ENCODE measurements at places on chromosomes 16 and 17.

DNA sequence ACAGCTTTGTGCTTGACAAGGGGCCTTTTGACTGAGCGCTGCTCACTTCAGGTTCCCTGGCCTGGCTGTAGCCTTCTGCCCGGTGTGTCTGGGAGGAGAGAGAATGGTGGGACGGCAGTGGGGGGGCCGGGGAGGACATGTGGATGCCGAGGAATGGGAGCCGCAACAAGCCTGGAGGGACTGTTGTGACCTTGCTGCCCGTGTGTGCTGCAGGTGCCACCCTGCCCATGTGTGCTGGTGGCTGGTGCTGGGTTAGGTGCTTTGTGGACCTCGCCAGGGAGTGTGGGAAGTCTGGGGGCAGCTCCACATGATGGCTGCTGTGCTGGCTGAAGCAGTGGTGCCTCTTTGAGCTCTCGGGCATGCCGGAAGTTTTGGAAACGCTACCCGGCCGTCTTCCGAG, 132.1 kb downstream of the LAT start:
- DNase-seq = no peak

DNA sequence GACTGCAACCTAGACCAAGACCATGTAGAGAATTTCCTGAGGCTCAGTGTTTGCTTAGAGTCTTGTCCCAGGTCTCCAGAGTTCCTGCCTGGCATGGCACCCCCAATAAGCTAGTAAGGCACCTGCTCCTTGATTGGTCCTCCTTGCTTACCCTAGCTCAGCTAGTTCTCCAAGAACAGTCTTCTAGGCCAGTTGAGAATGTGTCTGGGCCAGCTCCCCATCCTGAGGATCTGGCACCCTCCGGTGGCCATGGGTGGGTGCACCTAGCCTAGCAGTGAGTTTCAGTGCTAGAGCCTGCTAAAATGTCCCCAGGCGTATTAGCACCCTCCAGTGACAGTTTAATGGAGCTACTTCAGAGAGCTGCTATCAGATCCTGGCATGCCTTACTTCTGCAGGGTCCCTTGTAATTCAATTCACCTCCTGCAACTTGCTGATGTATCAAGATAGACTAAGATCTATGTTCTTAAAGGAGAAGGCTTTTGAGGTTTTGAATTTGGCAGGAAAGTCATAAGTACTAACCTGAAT, 44.4 kb upstream of the MED13 start:
- no peak for DNase-seq

DNA sequence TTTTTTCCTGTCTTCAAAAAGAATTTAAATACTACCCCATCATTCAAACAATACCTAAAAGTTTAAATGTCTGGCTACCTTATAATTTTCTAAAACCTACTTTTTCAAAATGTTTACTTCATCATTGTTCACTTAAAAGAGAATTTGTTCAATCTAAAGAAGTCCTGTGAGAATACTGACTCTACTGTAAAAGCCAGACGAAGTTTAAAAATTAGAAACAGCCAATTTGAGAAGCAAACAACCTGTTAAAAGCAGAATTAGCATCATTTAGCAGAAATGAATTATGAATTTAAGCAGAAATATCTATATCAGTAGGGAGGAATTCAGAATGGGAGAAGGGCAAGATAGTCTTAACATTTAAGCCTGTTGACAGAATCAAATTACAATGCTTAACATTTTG, 2.1 kb downstream of the SKA2 start:
- DNase-seq = no peak

DNA sequence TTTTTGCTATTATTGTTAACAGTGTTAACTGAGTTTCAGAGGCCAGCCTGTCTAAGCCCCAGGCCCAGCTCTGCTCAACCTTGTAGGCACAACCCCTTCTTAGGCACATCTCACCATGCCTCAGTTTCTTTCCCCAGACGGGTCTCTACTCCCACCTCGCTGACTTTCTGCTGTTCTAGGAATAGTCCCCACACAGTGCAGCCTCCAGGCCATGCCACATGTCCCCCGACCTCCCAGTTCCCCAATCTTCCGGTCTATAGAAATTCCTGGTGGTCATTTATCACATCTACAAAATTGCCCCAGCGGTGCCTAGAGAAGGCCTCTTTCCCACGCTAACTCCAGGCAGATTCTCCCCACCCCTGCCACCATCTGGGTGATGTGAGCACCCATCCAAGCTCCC, 34.8 kb downstream of the ADGRG5 start:
- DNase-seq = no peak

DNA sequence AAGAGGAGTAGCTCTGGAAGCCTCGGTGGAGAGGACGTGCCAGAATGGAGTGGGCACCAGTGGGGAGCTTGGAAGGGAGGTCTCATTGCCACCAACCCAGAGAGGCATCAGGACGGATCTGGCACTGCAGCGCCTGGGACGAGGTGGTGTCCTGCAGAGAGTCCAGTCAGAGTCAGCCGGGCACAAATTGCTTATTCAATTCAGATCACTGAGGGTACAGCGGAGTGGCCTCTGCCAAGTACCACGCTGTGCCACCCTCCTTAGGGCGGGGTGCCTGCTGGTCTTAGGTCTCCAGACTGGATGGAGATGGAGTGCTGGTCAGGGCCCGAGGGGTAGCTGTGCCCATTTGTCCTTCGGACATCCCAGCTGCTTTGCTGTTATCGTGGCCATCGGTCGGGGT, 18.9 kb upstream of the SPPL2C start:
- DNase-seq = no peak

DNA sequence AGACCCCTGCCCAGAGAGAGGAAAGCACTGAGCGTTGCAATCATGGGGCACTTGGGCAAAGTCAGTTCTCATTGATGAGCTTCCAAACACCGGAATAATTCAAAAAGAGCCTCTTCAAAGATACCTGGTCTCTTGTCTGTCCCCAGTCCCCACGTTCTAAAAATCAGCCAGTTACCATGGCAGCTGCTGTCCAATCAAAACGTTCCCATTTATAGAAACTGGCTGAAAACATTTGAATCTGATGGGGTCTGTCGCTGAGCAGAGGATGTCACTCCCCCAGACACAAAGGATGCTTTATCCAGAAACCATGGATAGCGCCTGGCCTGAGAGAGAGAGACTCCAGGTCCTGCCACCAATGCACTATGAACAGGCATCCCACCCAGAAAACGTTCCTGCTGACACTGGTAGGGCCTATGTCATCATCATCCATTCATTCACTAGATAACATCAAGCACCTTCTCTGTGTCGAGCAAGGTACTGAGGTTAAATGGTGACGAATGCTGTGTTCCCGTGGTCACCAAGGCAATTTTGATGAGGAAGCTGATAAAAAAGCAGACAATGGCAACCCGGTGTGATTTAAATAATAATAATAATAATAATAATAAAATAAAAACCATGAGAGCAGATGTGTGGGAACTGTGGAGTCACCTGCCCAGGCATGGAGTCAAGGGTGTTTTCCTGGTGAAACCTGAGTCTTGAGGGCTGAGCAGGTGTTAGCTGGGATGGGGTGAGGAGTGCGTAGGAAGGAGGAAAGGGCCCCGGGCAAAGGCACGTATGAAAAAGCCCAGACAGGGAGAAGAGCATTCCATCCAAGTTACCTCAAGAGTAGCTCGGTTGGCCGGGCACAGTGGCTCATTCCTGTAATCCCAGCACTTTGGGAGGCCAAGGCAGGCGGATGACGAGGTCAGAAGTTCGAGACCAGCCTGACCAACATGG, 19.0 kb upstream of the CALB2 start:
- DNase-seq = no peak

DNA sequence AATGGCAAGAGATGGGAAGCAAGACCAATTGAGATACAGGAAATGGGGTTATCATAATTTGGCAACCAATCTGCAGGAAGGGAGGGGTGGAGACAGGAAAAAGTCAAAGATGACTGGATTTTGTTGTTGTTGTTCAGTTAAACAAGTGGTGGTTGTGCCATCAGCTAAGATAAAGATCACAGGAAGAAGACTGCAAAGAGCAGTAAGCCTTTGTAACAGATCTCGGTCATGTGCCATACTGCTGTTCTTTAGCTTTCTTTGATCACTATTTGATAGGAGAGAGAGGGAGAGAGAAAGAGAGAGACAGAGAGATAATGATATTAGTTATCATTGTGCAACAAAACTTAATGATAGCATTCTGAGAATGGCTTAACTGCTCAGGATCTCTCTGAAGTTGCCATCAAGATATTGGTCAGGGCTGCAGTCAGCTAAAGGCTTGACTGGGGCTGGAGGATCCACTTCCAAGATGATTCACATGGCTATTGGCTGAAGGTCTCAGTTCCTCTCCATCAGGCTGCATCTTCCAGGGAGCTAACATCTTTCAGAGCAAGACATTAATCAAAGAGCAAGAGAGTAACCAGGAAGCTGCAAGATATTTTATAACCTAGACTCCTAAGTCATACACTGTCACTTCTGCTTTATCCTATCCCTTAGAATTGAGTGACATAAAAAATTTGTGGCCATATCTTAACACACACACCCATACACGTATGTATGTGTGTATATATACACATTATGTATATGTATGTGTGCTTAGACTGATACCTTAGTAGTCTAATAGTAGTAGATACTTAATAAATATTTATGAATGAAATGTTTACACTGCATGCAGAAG, 405.0 kb downstream of the SHISA9 start:
- DNase-seq = no peak

DNA sequence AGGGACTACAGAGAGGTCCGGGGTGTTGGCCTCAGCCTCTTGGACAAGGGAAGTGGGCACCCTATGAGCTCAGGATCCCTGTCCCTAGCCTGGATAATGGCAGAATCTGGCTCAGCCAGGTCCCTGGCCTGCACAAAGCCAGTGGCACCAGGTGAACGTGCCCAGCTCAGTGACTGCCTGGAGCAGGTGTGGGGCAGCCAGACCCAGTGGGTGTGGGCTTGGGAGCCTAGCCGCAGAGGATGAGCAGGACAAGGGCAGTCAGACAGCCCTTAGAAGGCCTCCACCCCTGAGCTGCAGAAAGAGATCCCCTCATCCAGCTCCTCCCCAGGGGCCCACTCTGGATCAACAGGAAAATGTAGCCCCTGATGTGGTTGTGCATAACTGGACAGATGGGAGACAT, 585.3 kb downstream of the KCNJ18 start:
- no peak for DNase-seq

DNA sequence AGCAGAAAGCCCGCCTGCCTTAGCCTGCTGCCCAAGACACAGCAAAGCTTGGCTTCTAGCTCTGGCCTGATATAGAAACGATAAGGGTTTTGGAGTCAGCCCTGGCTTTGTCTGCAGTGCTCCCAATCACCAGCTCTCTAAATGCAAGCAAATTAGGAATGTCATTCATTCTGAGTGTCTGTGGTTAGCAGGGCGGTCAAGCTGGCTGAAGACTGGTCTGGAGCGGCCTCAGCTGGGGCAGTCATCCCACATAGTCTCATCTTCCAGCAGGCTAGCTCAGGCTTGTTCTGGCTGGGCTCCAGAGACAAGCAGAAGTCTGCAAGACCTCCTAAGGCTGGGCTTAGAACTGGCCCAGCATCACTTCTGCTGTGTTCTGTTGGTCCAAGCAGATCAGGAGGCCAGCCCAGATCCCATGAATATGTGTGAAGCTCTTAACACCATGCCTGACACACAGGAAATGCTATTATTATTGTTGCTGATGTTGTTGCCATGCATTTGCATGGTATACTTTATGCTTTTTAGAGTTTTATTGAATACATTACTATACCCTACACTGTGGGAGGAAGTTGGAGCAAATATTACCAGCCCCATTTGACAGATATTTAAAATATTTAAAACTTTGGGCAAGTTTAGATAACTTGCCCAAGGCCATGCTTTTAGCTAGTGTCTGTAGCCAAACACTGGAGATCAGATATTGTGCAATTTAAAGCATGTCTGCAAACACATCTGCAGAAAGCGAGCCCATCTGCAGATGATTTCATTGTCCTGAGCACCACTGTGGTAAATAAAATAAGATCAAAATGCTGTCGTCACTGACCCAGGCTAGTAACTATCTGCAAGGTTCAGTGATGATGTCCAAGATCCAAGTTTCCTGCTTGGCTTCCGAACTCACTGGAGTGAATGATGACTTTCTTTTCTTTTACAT, 24.8 kb downstream of the TMC7 start:
- DNase-seq = no peak

GRCh38 chr16:85316321-85316919, 204.1 kb upstream of the CIBAR2 start:
- no peak for DNase-seq

- peak; percentile 47 for DNase-seq
These were observed 22.6 kb downstream of the ZNF213 start for GRCh38 chr16:3157229-3158025.

DNA sequence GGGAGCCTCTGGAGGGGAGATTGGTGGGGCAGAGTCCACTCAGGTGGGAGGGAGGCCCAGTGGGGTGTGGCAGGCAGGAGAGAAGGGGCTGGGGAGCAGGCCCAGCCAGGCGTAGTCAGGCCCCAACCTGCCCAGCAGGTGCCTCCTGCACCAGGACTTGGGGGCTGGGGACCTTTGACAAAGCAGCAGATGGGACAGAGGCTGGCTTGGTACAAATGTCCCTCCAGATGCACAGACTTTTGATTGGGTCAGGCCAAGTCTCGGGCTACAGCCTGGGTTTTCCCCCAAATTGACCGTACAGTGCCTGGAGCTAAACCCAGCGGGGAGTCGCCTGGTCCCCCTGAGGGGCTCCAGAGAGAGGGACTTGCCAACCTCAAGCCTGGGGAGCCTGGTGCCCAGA, 411 bp downstream of the GGT6 start:
- no peak for DNase-seq

DNA sequence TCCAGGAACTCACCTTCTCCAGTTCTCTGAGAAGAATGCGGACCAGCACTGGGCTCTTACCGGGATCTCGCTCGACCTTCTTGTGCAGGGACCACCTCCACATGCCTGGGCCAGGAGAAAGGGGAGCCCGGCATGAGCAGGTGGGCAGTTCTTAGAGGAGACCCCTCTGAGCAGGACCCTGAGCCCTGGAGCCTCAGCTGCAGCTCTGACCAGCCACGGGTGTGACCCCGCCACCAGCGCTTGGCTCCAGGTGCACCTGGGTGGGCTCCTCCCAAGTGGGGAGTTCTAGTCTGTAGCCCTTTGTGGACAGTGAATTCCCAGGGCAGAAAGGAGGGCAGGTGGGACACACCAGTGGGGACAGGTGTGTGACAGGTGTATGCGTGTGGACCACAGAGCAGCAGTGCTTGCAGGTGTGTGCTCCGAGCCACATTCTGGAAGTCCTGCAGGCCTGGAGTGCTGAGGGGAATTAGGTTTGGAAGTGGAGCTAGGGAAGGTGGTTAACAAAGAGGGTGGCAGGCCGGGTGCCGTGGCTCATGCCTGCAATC, 28.9 kb downstream of the PIK3R6 start:
- DNase-seq = no peak

DNA sequence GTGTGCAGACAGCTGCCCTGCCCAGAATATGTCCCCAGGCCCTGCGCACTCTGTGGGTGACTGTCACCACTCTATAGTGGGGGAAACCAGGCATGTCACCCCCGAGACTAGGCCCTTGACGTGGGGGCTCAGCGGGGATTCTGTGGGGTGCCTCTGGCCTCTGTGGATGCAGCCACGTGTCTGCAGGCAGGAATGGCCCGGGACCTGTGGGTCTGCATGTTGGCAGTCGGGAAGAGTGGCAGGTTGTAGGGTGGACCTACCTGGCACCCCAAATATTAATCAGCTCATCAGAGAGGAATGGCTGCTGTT, 954 bp downstream of the IL32 start:
- no peak for DNase-seq
